GM23248 (cell line): ENCODE measurements at places on chromosomes 13 and 19. TPM values are rescaled to one million over a fixed set of nuclear protein-coding genes. Genes with fewer than 3 reads are reported as not detected.

ZNF486 gene
- 5.8 and 7.5 TPM in 2 replicates for total RNA-seq

GRCh38 chr13:66237411-66238062 lies 992.6 kb downstream of the PCDH9 start:
- no peak for DNase-seq

GRCh38 chr19:18897094-18898029 lies 1.4 kb upstream of the CERS1 start:
- no peak for DNase-seq

- DNase-seq, result no peak
Measured at GRCh38 chr13:41017159-41017558, 2.0 kb downstream of the ELF1 start.

GRCh38 chr19:58154287-58154678 lies 3.7 kb upstream of the ZNF329 start:
- peak; percentile 75 for DNase-seq

- DNase-seq, result peak; percentile 56
Measured at GRCh38 chr19:5339950-5340636, 519 bp downstream of the PTPRS start.

DNA sequence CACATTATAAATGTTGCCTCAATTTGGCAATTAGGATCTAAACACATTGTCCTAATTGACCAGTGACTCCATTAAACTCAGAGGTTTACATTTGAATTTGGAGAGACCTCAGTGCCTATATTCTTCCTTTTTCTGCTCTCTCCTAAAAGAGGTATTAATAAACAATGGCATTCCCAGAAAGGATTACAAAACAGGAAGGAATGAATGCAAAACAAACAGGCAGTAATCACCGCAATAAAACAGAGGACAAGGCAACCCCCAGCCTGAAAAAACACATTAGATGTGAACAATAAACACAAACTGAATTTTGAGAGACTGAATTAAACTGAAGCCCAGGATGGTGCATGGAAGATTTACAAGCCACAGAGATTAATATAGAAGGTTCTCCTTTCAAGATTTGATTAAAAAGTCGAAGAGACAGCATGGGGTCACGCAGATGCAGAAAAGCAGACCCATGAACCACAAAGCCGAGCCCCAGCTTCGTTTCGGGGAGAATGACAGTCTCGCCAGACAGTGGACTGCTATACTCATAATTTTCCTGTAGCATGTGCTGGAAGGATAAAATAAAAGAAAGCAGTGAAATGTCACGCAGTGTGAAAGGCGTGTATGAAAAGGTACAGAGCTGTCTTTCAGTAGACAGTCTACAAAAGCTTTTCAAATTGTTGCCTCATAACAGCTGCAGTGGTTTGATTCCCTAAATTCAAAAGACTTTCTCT lies 503.0 kb downstream of the LIG4 start:
- peak; percentile 14 for DNase-seq

GRCh38 chr13:98416408-98416807 lies 160.5 kb downstream of the STK24 start:
- no peak for DNase-seq

DNA sequence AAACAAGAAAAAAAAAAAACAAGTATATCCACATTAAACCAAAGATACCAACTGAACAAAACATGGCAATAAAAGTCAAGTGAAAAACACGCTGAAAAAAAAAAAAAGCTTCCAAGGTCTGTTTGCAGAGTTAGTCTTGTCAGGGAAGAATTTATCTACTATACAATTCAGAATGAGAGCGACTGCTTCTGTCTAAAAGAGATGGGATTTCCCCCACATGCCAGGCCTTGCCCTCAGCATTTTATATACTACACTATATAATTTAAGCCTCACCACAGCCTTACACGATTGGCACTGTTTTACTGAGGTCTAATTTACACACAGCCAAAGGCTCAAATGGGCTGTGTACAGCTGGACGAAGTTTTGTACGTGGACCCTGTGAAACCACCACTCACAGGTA lies 67.3 kb downstream of the FOXO1 start:
- DNase-seq, result no peak

GADD45B gene
- 89.7 TPM in 2 replicates for total RNA-seq

ZNF878 gene
- total RNA-seq, result not detected in 2 replicates

GRCh38 chr13:69291292-69291906 lies 816.2 kb upstream of the ATXN8OS start:
- no peak for DNase-seq

GRCh38 chr13:39777527-39778061 lies 122.1 kb downstream of the COG6 start:
- DNase-seq, result peak; percentile 91

DNA sequence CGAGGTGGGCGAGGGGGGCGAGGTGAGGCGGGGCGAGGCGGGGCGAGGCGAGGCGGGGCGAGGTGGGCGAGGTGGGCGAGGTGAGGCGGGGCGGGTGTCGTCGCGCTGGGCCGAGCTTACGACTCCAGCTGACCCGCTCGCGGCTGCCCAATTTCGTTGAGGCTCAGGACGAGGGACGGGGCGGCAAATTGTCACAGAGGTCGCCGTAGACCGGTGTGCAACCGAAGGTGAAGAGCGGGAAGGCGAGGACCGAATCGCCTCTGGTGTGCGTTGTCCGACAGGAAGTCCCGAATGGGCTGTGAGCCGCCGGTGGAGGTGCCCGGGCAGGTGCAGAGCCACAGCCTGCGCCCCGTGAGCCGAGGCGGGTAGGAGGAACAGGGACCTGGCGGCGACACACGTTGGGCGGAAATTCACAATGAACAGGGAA lies at the start of gene LACC1:
TSS of gene LACC1 (plus strand) at position 150 of the 427 bp plus-strand sequence. CDS start 1,082 bp downstream, outside the sequence.
- no peak for DNase-seq

KLK10 gene
- total RNA-seq, result not detected in 2 replicates
